ENCODE measurements at places on chromosomes 4 and X. TPM values are rescaled to one million over a fixed set of nuclear protein-coding genes. Genes with fewer than 3 reads are reported as not detected.

ASB11 gene
- not detected for polyA plus RNA-seq

CLNK gene
- not detected for polyA plus RNA-seq

RASGEF1B gene
- 17.3 TPM for polyA plus RNA-seq

MAPK10 gene
- polyA plus RNA-seq, result 144 TPM

SMIM31 gene
- polyA plus RNA-seq, result not detected

PCSK1N gene
- polyA plus RNA-seq, result 25.7 TPM

CRMP1 gene
- 165 TPM for polyA plus RNA-seq

MSL3 gene
- 19.8 TPM for polyA plus RNA-seq

DCAF8L2 gene
- not detected for polyA plus RNA-seq

TAPT1 gene
- polyA plus RNA-seq, result 14.9 TPM

SPP1 gene
- 21.8 TPM for polyA plus RNA-seq

UGT2B11 gene
- not detected for polyA plus RNA-seq

GSX2 gene
- not detected for polyA plus RNA-seq

PNCK gene
- polyA plus RNA-seq, result 1.4 TPM

HS3ST1 gene
- polyA plus RNA-seq, result 2.4 TPM

HS6ST2 gene
- polyA plus RNA-seq, result 53.7 TPM

JAKMIP1 gene
- polyA plus RNA-seq, result 30.5 TPM

CT45A10 gene
- polyA plus RNA-seq, result not detected

LNX1 gene
- 15.2 TPM for polyA plus RNA-seq

CLCN5 gene
- 0.38 TPM for polyA plus RNA-seq

FSTL5 gene
- 24.0 TPM for polyA plus RNA-seq
